Omental fat pad (tissue), 4 donors: ENCODE measurements at places on chromosomes 7 and 10.

DNA sequence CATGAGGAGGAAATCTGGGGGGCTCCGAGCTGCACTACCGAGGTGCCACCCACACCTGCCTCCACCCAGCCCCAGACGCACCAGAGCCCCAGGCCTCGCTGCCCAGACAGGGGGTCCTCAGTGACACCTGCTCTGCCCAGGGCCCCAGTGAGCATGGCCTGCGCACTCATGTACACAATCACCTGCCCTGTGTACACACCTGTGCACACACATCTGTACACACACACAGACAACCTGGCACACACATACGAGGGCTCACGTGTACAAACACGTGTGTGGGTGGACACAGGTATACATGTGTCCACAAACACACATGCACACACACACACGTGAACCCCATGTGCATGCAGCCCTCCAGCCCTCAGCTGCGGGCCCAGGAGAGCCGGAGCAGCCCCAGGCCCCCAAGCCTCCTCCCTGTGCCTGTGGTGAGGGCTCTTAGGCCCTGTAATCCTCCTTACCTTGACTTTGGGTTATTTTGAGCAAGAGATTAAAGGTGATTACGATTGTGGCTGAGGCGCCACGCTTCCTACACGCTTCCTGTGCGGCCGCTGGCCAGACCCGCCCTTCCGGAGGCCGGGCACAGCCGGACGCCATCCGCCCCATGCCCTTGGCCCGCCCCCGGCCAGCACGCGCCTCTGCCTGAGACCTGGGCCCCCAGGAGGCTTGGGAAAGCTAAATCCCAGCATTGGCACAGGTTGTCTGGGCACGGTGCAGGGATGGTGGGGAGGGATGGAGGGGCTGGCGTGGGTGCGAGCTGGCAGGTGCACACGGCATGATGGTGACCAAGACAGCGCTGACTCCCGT lies 71.9 kb downstream of the ELFN1 start:
- DNase-seq: no peak

GRCh38 chr10:132547421-132547861 lies 9.9 kb downstream of the INPP5A start:
- no peak for DNase-seq

GRCh38 chr7:19869979-19870378 lies 96.6 kb upstream of the TMEM196 start:
- no peak for DNase-seq

GRCh38 chr7:74226633-74227032 lies 16.8 kb downstream of the LAT2 start:
- DNase-seq: no peak

GRCh38 chr7:93375603-93376002 lies 143.4 kb downstream of the VPS50 start:
- no peak for DNase-seq

DNA sequence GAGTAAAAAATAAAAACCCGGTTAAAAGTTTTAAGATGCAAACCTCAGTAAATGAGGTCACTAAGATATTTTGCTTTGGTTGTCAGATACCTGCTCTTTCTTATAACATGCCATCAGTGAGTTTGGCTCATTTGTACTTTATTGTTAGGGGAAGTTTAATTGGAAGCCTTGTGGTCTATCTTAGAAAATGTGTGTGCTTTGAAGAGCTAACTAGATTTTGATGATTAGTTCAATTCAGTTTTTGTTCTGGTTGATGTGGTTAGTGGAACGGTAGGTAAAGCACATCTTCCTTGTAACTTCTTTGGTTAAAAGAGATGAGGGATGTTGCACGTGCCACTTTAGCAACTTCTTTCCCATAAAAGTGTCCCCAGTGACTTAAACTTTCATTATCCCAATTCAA lies 353.4 kb upstream of the GALNT17 start:
- DNase-seq: no peak

DNA sequence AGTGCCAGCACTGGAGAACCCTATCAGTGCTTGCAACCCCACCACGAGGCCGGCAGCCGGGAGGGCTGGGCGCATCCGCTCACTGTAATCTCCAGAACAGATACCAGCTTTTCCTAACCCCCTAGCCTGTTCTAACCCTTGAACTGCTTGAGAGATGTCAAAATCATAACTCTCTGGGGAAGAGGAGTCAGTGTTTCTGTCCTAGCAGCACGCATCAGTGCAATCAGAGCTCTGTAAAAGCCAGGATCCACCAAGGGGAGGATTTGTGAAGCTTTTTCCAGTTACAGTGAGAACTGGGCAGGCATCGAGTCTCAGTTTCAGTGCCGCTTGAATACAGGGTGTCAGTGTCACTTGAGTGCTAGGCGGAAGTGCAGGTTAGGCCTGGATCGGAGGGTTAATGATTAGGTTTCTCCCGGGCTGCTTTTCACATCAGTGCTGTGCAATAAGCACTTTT lies 104.5 kb upstream of the INSYN2A start:
- no peak for DNase-seq

- no peak for DNase-seq
These were observed 76.5 kb downstream of the JAZF1 start for GRCh38 chr7:28104041-28104541.

GRCh38 chr10:58782876-58783851 lies 270.5 kb downstream of the BICC1 start:
- no peak for DNase-seq

GRCh38 chr7:71543396-71543795 lies 411.5 kb downstream of the GALNT17 start:
- DNase-seq: no peak

DNA sequence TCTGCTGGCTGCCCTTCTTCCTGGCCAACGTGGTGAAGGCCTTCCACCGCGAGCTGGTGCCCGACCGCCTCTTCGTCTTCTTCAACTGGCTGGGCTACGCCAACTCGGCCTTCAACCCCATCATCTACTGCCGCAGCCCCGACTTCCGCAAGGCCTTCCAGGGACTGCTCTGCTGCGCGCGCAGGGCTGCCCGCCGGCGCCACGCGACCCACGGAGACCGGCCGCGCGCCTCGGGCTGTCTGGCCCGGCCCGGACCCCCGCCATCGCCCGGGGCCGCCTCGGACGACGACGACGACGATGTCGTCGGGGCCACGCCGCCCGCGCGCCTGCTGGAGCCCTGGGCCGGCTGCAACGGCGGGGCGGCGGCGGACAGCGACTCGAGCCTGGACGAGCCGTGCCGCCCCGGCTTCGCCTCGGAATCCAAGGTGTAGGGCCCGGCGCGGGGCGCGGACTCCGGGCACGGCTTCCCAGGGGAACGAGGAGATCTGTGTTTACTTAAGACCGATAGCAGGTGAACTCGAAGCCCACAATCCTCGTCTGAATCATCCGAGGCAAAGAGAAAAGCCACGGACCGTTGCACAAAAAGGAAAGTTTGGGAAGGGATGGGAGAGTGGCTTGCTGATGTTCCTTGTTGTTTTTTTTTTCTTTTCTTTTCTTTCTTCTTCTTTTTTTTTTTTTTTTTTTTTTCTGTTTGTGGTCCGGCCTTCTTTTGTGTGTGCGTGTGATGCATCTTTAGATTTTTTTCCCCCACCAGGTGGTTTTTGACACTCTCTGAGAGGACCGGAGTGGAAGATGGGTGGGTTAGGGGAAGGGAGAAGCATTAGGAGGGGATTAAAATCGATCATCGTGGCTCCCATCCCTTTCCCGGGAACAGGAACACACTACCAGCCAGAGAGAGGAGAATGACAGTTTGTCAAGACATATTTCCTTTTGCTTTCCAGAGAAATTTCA lies 1.7 kb downstream of the ADRB1 start:
- no peak for DNase-seq

DNA sequence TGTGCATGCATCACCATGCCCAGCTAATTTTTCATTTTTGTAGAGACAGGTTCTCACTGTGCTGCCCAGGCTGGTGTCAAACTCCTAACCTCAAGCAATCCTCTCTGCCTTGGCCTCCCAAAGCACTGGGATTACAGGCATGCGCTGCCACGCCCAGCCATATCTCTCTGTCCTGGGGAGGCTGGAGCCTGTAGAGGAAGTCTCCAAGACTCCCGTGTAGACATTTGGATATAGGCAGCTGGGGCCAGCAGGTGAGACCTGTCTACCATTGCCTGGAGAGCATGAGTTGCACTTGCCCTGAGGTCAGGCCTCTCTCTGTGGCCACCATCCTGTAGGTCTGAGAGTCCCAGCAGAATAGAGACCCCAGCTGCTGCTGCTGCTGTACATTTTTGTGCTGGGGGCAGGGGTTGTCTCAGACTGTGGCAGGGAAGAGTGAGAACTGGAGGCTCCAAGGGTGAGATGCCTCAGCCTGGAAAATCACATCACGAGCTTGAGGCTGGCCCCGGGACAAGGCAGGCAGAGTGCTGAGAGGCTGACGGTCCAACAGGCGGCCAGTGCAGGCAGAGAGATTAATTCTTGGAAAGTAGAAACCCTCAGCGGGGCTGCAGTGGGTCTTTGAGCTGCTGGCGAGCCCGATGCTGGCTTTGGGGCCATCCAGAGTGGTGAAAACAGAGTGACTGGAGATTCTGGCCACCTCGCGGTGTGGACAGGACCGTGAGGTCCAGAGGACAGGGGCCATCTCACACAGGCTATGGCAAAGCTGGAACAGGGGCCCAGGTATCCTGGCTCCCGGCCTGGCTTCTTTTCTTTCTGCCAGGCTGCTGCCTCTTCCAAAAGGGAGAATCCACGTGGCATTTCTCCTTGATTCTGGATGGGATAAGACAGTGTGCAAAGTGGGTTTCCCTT lies 60.9 kb downstream of the TMEM270 start:
- DNase-seq: no peak

GRCh38 chr7:701086-701671 lies 25.3 kb upstream of the DNAAF5 start:
- no peak for DNase-seq

DNA sequence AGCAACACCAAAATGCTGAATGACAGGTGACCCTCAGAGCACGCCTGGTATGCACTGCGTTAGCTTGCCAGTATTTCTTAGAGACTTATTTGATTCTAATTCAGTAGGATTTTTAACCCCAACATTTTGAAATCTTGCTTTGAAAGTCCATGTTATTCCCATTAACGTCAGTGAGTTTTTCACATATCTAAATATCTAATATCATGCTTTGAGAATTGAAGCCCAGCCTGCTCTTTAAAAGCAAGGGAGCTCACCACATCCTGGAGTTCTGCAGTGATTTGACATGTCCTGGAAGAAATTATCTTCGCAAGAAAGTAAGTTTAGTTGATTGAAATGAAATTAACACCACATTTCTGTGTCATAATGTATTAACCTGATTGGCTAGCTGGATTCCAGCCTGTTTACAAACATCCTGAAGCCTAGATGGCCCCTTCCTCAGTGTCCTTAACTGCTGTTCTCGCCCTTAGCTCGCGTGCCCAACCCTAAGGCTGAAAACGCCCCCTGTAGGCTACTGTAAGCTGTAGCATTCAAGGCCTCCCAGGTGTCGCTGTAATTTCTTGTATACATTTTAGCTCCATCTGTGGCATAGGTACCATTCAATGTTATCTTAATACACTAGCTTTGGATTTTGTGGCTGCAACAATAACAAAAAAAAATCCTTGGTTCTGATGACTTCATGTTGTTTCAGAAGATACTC lies 191.5 kb downstream of the MGMT start:
- no peak for DNase-seq

DNA sequence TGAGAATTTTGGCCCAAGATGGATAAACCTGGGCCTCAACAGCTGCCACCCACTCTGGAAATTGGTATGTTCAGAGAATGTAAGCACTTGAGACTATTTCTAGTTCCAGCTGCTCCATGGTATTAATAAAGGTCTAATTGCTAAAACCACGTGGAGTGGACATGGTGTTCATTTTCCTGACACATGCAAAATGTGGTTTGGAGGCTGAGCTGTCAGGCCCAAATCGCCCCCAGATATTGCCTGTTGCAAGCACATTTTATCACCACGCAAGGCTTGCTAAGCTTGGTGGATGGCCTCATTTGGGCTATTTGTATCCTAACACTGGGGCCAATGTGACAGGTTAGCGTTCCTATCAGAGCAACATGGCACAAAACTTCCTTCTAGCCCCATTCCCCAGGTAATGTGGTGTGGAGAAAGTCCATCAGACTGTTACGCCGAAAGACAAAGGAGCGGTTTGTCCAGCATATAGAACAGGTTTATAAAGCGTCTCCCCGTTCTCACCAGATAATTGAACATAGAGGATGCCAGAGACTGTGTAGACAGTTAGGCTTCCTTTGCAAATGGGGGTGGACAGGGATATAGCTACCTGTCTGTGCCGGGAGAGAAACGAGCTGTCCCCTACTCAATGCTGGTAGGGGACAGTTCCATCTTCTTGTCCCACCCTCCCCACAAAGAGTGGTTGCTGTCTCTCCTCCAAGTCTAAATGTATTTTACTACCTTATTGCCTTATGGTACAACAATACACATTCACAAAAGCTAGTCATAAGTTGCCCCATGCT lies 78.0 kb upstream of the ANKRD1 start:
- DNase-seq: no peak

DNA sequence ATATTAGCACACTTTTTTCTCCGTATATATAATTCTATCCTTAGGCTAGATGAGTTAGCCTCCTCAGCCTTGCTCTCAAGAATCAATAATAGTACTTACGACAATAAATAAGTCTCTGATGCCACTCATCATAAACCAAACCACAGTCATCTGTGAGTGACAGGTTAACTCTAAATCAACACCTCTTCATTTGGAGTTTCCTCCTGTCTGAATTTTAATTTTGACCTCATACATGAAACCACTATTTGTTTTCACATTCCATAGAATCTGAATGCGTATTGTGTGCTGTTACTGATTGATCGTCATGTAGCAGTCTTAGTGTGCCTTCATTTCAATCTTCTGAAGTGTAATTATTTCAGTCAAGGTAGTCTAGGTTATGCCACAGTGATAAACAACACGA lies 85.8 kb downstream of the HGF start:
- no peak for DNase-seq

GRCh38 chr7:100693312-100694097 lies 545 bp downstream of the GIGYF1 start:
- DNase-seq: no peak

DNA sequence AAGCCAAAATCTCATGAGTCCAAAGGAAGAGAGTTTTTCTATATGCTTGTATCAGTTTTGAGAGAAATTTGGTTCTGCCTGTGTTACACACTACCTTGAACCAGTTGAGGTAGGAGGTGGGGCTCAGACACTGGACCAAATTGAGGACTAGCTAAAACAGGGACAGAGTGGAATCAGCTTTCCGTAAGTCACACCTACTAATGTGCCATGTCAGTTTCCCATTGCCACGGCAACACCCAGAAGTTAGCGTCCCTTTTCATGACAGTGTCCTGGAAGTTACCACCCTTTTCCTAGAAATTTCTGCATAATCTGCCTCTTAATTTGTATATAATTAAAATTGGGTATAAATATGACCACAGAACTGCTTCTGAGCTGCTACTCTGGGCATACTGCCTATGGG lies 9.0 kb downstream of the ADK start:
- no peak for DNase-seq

DNA sequence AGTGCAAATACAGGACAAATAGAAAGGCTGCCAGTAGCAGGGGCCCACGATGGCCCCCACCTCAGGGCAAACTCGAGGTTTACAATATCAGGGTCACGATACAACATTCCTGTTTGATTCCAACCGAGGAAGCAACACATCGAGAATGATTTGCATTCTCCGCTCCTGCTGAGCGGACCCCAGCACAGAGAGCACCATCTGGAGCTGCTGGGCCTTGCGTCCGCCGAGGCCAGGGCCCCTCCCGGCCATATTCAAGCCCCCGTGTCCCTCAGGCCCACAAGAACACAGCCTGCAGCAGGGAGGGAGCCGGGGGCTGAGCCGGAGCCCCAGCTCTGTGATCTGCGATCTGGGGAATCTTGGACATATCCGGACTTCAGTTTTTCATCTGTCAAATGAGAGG lies 84.3 kb downstream of the PRKAG2 start:
- no peak for DNase-seq
